ENCODE measurements at places on chromosomes 6 and 20.

DNA sequence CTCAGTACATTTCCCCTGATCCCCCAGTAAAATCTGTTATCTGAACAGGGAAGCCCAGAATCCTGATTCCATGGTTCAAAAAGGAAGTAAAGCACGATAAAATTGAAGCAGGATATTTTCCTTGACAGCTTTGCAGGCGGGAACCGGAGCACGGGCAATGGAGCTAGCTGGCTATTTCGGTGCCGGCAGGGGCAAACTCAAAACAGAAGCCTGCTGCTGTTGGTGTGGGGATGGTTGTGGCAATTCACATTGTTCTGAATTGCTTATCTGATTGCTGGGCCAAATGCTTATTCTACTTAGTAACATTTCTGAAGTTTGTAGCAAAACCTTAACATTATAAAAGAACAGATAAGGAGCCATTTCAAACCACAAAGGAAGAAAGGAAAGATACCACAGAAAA is 172.4 kb downstream of the MMS22L start:
- no peak for DNase-seq

DNA sequence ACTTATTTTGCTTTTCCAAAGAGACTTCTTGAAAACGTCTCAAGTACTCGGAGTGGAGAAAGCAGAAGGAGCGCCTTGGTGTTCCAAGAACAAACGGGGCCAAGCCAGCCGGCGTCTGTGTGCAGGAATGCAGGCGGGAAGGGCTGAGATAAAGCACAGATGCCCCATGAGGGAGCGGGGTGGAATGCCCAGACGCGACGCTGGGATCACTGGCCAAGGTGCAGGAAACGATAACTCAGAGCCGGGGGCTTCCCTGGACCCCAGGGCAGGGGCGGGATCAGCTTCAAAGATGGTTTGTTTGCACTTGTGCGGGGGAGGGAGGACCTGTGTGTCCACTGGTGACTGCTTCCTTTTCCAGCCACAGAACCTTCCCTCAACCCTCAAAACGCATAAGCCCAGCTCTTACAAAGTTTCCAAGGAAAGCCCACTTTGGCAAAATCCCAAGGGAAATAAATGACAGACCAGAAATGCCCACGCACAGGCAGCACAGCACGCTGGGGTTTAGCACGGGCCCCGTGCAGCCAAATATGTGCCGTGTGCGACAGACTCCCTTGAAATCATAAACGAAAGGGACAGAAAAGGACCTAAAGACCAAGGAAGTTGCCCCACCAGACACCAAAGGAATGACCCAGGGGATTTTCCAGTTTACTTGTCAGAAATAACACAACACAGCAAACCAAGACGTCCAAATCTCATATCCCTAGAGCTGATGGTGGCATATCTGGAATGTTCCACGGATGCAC is 113.9 kb downstream of the NFATC2 start:
- DNase-seq, result peak; percentile 53

GRCh38 chr6:127457456-127458064 is 1.6 kb downstream of the KIAA0408 start:
- peak; percentile 64 for DNase-seq

GRCh38 chr6:140475086-140475485 is 1100.6 kb upstream of the CITED2 start:
- peak; percentile 34 for DNase-seq

DNA sequence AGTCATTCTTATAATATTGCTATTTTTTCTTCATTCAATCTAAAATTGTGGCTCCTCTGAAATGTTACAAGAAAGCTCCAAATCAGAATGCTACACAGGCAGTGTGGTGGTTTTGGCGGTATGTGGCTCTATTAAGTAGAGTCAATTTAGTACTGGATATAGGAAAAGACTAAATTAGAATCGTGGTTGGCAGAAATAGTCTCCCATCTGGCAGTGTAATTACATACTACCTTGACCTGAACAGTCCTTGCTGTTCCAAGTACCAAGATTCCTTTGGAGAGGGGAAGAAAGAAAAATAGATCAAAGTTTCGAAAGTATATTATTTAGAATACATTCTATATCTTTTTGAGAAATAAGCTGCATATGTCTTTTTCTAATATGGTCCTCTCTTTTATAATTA is 78.2 kb downstream of the C6orf118 start:
- no peak for DNase-seq

- DNase-seq, result no peak
These were observed 229.9 kb upstream of the STXBP5 start for GRCh38 chr6:146974351-146974750.

DNA sequence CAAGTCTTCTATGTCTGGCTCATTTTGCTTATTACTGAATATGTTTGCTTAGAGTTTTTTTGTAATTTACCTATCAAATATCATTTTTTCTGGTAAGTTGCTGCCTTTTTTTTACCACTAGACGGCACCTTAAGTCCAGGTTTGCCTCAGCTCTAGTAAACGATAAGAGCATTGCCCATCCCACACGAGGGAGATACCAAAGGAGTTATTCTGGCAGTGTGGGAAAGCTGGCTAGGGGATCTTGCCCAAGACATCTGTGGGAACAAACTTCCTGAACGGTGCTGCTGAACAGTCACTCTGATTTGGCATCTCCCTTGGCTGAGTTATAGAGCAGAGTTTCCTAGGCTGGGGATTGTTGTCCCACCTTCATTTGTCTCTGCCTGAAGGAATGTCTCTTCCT is 306.4 kb downstream of the COL12A1 start:
- DNase-seq, result peak; percentile 68

DNA sequence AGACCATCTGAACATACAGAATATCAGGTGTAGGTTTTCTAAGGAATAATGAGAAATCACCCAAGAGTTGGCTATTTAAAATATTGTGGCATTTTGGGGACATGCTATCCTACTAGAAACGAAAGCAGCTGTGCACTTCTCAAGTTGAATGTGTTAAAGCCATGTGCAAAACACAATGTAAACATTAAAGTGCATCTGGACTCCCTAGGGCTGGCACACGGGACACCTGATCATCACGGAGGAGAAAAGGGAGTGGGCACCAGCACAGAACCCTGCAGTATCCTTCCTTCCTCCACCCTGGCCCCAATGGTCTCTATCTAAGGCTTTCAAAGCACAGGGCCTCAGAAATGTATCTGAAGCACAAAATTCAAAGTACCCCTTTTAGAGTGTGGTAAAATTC is 94.3 kb downstream of the INSM1 start:
- no peak for DNase-seq

GRCh38 chr6:87074101-87074621 is 20.7 kb downstream of the CGA start:
- DNase-seq, result no peak

DNA sequence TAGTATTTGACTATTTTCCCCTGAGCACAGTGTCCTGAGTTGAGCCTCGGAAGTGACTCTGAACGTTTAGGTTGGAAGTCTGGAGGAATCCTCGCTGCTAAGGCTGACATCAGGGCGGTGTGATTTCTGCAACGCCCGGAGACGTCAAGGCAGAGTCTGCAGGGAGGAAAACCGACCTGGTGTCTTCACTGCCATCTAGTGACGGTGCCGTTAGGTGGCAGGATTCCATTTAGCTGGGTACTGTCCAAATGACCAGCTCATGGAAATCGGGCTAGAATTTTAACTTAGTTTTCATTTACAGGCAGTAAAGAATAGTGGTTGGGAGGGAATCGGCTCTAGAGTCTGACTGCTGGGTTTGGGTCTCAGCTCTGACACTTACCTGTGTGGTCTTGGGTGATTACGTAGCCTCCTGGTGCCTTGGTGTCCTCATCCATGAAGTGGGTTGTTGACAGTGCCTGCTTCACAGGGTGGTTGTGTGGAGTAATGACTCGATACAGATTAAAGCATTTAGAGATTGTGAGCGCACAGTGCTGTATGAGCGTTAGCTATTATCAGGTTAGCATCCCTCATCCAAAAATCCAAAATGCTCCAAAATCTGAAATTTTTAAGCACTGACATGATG is 35.0 kb downstream of the FOXF2 start:
- peak; percentile 80 for DNase-seq

- DNase-seq, result no peak
These were observed 30.6 kb upstream of the SULF2 start for GRCh38 chr20:47815866-47816265.

GRCh38 chr20:18527836-18528235 is 20.1 kb downstream of the SEC23B start:
- peak; percentile 46 for DNase-seq

- DNase-seq, result no peak
These were observed 16.3 kb upstream of the SMAP1 start for GRCh38 chr6:70651326-70651905.

- no peak for DNase-seq
These were observed 626.0 kb downstream of the CDH26 start for GRCh38 chr20:60584221-60584620.

DNA sequence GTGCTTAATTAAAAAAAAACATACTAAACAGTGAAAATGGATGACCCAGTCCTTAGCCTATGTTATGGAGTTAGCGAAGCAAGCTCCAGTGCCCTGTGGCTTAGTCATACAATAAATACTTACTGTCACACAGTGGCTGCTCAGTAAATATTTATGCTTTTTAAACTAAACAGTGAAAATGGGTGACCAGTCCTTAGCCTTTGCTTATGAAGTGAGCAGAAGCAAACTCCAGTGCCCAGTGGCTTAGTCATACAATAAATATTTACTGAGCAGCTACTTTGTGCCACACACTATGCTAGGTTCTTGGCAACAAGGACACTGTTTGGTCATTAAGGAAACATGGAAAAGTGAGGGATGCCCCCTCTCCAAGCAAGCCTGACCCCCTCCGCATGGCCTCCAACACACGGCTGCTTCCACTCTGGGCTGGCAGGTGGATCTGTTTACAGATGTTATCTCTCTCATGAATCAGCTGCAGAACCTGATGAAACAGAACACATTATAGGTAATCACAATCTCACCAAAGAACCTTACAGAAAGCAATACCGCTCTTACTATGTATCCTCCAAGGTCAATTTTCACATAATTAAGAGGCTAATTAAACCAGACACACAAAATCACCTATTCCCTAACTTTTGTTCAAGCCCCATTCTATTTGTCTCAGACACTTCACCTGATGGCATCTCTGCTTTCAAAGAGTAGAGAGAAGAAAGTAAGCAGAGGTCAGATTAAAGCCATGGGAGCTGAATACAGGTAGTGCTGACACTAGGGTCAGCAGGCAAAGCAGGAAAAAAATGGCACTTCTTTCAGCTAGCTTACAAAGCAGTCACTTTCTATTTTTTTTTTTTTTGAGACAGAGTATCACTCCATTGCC is 27.3 kb downstream of the CDK5RAP1 start:
- DNase-seq, result peak; percentile 83

- peak; percentile 33 for DNase-seq
These were observed 134.9 kb downstream of the ISM1 start for GRCh38 chr20:13355941-13356486.

DNA sequence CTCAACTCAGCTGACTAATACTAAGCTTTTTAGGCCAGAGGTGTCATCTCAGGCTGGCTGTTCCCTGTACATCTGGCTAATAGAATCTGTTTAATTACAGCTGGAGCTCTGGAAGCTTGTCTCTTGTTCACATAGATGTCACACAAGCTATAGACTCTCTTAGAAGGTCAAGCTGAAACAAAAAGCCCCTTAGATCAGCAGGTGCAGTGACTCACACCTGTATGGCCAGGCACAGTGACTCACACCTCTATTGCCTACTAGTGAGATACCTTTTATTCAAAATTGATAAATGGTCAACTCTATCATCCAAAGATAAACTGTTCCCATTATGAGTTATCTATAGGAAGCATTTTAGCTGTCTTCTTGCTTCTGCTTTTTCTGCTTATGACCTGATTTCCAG is 29.9 kb upstream of the MTHFD1L start:
- no peak for DNase-seq

- no peak for DNase-seq
These were observed 3.8 kb downstream of the ADRM1 start for GRCh38 chr20:62306414-62307187.

DNA sequence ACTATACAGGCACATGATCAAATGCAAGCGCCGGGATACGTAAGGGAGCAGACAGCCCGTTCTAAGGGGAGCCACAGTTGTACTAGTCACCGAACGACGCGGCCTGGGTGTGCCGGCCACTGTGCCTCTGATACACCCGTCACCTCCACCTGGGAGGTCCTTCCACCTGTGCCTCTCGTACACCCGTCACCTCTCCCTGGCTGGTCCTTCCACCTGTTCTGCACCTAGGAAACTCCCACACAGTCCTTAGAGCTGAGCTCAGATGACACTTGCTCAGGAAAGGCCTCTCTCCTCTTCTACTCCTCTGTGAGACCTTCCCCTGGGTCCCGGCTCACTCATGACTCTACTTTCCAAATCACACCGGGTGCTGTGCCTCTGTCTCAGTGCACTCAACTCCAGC is 245.0 kb downstream of the TTLL2 start:
- DNase-seq, result no peak

DNA sequence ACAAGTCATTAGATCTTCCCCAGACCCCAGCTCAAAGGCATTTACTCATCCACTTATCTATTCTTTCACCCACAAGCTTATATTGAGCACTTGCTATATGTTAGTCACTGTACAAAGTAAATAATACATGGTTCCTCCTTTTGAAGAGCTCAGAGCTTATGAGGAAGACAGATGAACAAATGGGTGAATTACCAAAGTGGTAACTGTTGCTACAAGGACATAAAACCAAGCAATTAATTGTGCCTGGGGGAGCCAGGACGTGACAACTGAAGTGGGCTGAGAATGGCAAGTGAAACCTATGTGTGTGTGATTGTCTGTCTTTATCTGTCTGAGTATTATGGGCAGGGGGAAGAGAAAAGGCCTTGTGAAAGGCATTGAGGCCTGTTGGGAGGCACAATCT is 45.6 kb upstream of the AKIRIN2 start:
- no peak for DNase-seq

- DNase-seq, result no peak
These were observed 82.5 kb upstream of the TNFRSF21 start for GRCh38 chr6:47392251-47392650.

DNA sequence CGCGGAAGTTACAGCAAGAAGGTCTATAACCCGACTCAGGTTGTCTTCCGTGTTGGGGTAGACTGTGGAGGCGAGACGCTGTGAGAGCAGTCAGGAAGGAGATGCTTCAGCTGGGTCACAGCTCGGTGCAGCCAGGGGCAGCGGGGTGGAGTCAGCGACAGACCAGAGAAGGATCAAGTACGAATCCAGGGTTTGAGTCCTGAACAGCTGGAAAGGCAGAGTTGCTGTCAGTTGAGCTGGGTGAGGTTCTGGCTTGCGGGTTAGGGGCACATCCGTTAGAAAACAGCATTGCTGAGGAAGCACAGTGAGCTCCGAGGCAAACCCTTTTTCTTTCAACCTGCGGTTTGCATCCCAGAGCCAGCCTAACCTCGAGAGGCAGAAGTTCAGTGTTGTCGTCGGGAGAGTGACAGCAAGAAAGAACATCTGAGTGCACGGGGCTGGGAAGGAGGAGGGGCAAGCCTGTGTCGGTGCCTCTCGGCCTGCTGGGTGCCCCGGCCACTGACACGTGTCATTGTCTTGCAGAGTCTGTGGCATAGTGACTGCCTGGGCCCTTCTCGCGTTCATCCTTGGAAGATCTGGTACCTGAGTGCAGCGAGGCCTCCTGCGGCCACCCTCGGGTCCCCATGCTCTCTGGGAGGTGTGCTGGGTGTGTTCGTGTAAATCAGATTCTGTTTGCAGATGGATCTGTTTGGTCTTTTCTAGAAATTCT is 20.0 kb downstream of the PNLDC1 start:
- DNase-seq, result peak; percentile 6

Data from EH (cell line).